Amniotic stem cell (primary cell): ENCODE measurements at places on chromosomes 12 and 14.

DNA sequence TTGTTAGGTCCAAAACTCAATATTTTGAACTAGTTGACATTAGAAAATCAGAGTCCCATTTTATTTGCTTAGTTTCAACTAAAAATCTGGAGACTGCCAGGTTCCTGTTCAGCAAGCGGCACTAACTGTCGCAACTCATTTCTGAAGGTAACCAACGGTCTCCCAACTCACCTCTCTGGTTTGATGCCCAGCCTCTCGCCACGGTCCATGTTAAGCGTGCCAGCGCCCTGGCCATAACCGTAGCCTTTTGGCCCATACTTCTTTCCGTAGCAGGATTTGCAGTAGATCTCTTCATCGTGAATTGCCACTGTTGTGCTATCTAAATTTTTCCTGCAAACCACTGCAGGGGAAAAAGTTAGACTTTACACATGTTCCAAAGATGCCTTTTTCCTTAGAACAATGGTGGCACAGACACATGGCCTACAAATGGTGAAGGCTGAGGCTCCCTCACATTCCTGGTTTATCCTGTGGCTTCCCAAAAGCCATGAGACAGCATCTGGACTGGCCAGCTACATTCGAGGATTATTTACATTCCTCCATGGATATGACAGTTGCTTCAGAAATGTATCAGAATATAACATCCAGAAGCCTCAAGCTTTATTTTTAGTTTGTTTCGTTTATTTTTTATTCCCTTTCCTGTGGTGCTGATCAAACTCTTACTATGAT lies 15.7 kb downstream of the CSRP2 start:
- peak; percentile 40 for DNase-seq

GRCh38 chr12:127599436-127599835 lies 667.5 kb upstream of the TMEM132C start:
- DNase-seq = no peak

GRCh38 chr12:24596768-24597388 lies 352.0 kb downstream of the BCAT1 start:
- DNase-seq = no peak

DNA sequence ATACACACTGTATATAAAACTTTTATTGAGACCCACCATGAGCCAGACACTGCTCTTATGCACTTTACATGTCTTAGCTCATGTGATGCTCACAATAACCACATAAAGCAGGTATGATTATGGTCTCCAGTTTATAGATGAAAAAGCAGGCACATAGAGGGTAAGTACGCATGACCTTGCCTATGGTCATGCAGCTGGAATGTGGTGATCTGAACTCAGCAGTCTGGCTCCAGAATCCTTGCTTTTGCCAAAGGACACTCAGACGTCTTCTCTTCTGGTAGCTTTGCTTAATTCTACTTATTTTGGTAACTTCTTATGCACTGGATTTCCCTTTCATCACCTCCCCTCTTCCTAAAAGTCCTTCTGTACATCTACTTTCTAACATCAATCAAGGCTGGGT lies 103.3 kb upstream of the CRY1 start:
- DNase-seq = no peak

DNA sequence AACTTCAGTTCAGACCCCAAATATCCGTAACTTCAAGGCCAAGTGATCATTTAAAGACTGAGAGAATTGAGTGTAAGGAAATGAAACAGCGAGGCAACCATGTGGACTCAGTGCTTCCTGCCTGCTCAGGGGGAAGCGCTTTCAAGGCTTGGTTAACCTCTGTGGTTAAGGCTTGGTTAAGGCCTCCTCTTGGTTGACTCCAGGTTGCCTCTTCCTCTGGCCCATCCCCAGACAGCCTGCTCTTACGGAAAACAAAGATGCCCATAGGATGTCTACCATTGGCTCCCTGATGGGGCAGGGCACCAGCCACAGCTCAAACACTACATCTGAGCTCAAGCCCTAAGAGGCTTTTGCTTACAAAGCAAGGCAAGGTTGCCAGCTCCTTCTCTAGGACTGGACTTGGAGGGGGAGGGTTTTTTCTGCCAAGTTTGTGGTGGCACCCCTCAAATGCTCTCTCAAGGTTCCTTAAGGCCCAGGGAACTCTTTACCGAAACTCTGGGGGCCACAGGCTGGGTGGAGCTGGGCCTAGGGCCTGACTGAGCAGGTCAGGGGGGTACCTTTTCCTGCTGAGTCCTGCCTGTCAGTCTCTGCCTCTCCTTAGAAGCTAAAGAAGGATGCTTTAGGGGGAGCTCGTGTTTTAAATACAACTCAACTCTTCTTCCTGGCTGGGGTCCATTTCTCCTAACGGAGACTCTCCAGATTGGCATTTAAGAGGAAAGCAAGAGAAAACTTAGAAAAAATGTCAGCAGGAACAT lies 13.7 kb downstream of the COL2A1 start:
- DNase-seq = no peak

DNA sequence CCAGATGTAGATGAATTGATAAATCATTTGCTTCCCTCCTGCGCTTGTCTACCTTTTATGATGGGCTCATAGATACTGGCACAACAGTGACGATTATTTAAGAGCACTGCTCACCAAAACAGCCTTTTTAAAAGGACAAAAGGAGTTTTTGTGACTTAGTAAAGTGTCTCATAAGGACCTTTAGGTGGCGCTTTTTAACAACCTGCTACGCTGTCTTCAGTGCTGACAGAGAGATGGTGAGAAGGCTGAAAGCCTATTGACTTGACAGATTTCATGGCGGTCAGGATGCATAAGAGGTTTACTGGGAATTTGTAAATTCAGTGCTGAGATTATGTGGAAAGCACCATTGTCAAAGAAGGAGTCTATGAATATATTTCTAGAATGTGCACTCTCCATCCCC lies 87.6 kb downstream of the SLC15A5 start:
- no peak for DNase-seq

DNA sequence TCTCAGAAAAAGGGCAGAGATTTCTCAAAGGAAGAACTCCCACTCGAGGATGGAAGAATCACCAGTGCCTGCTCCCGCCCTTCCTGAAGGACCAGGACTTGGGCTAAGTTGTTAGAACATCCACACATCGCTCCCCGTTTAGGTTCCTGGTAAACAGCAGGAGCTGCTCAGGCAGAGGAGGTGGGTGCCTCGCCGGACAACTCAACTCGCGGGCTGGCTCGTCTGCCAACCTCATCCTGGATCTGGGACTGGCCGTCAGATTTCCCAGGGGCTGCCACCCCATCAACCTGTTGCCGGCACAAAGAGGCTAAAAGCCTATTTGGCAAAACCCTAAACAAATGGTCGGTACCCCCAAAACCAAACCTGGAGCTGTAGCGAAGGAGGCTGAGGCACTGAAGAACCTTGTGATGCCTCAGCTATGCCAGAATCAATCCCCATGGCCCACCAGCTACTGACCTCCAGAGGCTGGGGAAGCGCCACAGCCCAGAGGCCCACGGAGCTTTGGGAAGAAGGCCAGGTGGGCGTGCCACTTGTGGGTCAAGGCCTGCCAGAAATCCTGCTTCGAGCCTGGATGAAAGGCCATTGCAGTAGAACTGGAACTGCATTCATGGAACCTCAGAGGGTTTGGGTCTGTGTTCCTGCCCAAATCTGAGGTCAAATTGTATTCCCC lies 42.9 kb downstream of the RIMBP2 start:
- no peak for DNase-seq

- no peak for DNase-seq
These were observed 10.7 kb downstream of the SLC25A29 start for GRCh38 chr14:100295376-100296105.

DNA sequence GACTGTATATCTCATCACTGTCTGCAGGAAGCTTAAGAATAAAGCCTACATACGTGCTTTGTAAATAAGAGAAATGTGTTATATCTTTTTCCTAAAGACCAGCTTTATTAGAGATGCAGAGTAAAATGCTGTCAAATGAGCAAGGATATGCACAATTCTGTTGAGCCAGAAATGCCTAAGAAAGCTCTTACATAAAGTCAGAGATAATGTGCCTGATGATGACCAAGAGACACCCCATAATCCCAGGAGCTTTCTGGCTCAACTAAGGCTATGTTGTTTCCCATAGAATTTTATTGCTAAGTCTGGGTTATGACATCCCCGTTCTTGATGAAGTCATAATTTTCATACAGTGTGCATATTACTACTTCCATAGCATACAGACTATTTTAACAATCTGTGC lies 209.9 kb downstream of the GALC start:
- no peak for DNase-seq

DNA sequence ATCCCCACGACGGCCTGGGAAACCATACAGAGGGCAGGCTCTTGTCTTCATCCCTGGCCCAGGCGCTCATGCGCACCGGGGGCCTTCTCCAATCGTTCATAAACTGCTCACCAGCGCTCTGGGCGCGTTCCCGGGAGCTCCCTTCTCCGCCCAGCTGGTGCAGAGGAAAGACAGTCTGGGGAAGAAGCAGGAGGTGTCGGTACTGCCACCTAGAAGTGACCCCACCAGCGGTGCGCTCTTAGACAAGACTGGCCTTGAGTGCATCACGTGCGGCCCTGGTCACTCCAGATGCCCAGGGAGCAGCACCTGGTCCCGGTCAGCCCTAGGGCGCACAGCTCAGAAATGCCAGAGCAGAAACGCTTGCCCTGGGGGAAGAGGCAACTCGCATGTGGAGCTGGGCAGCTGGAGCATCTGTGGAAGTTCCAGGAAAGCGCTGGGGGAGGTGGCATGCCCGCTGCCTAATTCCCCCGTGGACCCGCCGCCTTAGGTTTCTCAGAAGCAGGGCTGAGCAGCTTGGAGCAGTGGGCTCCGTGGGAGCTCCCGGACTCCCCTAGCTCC lies 2.5 kb downstream of the GSC start:
- DNase-seq = no peak

DNA sequence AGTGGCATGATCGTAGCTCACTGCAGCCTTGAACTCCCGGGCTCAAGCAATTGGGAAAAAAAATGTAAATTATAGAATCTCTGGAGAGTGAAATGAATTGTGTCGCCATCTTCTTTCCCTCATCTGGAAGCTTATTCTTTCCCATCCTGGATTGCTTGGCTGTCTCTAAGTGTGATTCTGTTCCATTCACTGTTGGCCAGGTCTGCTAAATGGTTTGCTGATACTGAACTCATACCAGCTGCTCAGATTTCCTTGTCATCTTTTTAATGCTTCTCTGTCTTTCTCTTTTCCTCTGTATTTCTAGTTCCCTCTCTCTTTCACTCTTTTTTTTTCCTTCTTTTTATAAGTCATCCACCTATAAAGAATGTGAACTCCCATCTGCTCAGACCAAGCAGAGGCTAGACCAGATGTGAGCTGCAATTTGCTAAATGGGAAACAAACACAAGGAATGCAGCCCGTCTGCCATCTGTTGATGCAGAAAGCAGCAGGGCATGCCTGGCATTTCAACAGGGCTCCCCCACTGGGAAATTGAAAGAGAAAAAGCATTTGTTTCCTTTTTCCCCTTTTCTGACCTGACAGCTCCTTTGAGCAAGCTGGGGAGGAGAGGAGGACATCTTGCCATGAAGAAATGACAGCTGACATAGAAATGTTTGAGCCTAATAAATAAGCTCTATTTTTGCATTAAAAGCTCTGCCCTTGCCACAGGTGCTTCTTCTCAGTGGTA lies 1823.6 kb upstream of the FLRT2 start:
- no peak for DNase-seq

DNA sequence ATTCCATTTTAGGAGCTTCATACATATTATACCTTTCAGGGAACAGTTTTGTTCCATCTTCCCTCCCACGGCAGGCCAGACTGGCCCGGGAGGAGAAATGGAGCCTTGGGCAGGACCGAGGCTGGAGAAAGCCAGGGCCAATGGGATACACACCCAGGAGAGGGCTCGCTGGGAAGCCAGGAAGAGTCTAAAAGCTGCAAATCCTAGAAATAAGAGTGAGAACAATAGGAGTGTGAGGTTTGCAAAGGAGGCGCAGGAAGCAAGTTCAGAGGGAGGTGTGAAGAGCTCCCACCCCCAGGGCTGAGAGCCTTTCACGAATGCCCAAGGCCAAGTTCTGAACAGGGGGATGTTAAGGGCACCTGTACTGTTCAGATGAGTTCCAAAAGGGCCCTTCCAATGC lies 67.5 kb upstream of the CPSF6 start:
- no peak for DNase-seq

- no peak for DNase-seq
These were observed 42.0 kb upstream of the PRICKLE1 start for GRCh38 chr12:42631513-42631912.
